Liver (tissue), 10 donors: ENCODE measurements at places on chromosomes 13 and 19. TPM values are rescaled to one million over a fixed set of nuclear protein-coding genes. Genes with fewer than 3 reads are reported as not detected.

DNA sequence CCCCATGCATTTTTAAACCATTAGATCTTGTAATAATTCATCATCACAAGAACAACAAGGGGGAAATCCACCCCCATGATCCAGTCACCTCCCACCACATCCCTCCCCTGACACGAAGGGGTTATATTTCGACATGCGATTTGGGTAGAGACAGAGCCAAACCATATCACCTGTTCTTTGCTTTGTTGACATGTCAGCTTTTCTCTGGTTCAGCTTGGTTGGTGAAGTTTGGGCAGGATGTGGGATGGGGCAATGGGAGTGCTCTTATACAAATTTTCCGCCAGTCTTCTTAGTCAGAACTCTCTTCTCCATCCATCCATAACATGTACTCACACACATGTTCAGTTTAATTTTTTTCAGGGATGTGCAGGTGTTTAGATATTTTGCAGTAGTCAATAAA lies 12.9 kb downstream of the TPP2 start:
- DNase-seq = no peak

DNA sequence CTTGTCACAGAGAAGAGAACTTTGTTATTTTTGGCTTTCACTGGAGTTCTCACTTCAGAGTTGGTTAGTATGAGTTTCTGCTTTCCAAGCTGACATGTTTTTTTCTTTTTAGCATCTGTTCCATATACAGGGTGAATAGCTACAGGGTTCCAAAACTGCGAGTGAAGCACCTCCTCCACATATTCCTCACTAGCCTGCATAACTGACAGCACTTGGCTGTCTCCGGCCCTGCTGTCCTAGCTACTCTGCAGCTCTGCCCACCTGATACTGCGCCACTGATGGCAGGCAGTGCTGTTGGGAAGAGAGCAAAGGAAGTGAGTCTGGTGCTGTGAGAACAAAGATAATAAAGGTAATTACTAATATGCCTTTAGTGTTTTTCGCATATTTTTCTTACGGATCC lies 6.8 kb downstream of the ATP8A2 start:
- DNase-seq = no peak

- DNase-seq = no peak
These were observed 541.6 kb downstream of the SUCLA2 start for GRCh38 chr13:47459512-47459911.

DNA sequence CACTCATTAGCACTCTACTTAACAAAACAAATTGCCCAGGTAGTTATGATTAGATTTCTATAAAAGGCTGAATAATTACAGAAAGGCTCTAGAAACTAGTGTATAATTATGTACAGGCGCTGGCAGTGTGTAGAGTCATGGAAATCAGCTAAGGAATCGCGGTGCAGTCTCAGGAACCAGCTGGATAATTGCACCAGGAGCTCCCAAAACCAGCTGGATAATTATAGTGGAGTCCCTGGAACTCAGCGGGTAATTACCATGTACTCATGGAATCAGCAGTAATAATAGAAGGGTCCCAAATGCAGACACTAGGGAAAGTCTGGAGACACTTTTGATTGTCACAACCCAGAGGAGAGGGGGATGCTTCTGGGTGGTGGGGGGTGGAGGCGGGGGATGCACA lies 23.2 kb upstream of the TTYH1 start:
- DNase-seq = no peak

DNA sequence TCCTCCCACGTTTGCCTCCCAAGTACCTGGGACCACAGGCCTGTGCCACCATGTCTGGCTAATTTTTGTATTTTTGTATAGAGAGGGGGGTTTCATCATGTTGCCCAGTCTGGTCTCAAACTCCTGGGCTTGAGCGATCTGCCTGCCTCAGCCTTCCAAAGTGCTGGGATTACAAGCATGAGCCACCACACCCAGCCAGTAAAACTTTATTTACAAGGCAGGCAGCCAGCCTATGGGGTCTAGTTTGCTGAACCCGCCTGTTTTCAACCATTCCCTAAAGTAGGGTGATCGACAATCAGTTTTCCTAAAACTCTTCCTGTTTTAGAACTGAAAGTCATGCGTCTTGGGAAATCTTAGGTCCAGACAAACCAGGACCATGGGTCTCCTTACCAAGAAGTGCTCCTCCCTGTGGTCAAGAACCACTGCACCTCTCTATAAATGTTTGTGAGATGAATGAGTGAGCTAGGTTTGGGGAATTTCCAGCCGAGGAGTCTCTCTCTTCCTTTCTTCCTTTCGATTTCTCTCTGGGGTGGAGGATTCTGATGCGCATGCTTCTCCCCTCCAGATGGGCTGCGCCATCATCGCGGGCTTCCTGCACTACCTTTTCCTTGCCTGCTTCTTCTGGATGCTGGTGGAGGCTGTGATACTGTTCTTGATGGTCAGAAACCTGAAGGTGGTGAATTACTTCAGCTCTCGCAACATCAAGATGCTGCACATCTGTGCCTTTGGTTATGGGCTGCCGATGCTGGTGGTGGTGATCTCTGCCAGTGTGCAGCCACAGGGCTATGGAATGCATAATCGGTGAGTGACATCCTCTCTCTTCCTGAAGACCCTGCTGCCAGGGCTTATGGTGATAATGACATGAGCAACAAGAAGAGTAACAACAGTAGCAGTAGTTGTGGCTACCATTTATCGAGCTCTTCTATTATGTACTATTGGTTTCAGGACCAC lies 38.7 kb downstream of the ADGRE1 start:
- no peak for DNase-seq

- DNase-seq = no peak
These were observed 11.3 kb downstream of the C19orf25 start for GRCh38 chr19:1467490-1468273.

GRCh38 chr13:44303681-44304432 lies 69.8 kb upstream of the SERP2 start:
- no peak for DNase-seq

GRCh38 chr13:25447396-25447795 lies 75.6 kb downstream of the ATP8A2 start:
- no peak for DNase-seq

DNA sequence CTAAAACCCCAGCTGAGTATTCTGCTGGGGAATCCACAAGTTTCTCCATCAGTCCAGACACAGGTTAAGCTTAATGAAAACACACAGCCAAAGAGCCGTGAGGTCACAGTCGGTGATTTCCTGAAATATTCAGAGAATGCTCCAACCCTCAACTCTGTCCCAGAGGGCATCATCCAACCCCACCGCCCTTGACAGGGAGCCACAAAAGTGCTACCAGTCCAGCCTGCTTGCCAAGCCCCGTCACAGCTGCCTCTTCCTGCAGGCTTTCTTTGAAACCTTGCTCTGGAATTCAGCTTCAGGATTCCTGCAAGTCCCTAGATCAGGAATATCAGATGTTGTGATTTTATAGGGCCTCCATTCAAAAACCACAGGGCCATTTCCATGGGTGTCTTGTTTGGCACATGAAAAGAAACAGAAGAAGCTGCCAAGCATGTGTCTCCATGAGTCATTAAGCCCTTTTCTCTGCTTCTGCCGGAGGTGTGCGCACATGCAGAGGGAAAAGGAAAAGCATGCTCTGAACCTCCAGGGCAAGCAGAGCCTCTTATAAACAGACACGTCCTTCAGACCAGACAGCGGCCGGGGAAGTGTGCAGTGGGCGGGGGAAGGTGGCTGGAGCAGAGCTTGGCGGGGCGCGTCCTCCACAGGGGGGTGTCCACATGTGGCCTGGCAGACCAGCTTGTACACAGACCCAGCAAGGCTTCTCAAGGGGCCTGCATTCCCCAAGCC lies 164.7 kb downstream of the KATNAL1 start:
- DNase-seq = no peak

GRCh38 chr19:1166872-1167573 lies 7.0 kb downstream of the SBNO2 start:
- no peak for DNase-seq

GRCh38 chr19:46466536-46467196 lies 4.7 kb downstream of the PNMA8A start:
- no peak for DNase-seq

- DNase-seq = no peak
These were observed 17.8 kb downstream of the PKN1 start for GRCh38 chr19:14450876-14451275.

GRCh38 chr13:35704331-35704730 lies 227.8 kb upstream of the MAB21L1 start:
- DNase-seq = no peak

GRCh38 chr19:9940778-9941177 lies 4.5 kb upstream of the OLFM2 start:
- DNase-seq = no peak

DNA sequence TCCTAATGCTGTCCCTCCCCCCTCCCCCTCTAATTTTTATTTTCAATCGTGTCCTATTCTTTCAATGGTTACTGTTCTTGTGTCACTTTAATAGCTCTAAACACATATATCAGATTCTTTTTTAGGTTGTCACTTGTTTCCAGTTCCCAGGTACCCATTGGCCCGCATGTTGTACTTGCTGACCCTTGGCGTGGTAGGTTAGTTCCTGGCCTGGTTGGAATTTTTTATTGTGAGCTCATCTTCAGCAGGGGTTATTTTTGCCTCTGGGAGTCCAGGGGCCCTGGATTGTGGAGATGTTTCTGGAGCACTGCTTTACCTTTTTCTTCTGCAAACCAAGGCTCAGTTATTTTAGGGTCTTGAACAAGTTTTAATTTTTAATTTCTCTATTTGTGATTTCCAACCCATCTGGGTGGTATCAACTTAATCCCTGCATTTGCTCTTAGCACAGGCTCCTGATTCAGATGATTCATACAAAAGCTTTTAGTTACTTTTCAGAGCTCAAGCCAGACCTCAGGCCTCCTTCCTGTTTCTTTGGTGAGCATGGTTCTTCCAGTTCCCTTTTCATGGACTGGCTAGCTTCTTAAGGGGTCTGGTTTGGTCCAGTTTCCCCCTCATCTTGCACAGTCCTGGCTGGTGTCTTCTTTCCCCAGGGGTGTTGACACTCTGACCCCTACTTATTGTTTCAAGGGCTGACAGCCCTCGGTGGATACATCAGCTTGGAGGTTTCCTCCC lies 220.5 kb downstream of the TM9SF2 start:
- DNase-seq = no peak

DNA sequence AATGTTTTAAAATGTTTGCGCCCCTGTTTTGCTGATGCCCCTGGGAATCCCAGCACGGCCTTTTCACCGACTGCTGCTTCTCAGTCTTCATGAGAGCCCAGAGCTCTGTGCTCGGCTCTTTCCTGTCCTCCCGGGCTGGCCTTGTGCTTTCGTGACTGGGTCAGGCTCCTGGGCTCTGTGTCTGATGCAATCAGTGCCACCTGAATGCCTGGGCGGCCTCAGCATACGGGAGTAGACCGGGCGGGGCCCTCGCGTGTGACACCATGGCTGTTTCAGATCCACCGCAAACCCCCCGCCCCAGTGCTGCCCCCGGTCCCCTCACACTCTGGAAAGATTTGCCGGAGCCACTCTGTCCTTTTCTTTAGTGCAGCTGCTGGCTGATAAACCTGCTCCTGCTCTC lies 21.4 kb downstream of the PABPC3 start:
- DNase-seq = no peak

GRCh38 chr13:41428155-41428554 lies 29.2 kb upstream of the RGCC start:
- DNase-seq = no peak

DNA sequence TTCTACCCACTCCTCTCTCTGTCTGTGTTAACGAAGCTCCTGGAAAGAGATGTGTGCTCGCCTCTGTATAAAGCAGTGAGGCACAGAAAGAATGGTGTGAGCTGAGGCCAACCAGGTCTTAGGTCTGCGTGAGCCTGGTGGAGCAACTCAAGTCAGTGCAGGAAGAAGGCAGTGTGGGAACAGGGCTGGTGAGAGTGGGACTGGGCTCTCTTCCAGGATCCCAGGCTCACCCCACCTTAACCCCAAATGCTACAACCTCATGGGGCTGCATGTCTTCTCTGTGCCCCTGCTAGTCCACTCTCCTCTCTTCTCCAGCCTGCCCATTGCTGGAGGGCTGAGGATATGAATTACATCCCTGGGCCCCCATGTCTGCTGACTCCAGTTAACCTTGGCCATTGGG lies 127.4 kb downstream of the DCT start:
- no peak for DNase-seq

DNA sequence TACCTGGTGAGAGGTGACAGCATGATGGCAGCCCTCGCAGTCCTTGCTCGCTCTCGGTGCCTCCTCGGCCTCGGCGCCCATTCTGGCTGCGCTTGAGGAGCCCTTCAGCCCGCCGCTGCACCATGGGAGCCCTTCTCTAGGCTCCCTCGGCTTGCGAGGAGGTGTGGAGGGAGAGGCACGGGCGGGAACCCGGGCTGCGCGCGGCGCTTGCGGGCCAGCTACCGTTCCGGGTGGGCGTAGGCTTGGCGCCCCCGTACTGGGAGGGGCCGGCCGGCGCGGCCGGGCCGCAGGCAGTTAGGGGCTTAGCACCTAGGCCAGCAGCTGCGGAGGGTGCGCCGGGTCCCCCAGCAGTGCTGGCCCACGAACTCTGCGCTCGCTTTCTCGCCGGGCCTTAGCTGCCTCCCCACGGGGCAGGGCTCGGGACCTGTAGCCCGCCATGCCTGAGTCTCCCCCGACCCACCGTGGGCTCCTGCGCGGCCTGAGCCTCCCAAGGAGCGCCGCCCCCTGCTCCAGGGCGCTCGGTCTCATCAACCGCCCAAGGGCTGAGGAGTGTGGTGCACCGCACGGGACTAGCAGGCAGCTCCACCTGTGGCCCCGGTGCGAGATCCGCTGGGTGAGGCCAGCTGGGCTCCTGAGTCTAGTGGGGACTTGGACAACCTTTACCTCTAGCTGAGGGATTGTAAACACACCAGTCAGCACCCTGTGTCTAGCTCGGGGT lies 1624.3 kb downstream of the SLITRK1 start:
- DNase-seq = no peak

DNA sequence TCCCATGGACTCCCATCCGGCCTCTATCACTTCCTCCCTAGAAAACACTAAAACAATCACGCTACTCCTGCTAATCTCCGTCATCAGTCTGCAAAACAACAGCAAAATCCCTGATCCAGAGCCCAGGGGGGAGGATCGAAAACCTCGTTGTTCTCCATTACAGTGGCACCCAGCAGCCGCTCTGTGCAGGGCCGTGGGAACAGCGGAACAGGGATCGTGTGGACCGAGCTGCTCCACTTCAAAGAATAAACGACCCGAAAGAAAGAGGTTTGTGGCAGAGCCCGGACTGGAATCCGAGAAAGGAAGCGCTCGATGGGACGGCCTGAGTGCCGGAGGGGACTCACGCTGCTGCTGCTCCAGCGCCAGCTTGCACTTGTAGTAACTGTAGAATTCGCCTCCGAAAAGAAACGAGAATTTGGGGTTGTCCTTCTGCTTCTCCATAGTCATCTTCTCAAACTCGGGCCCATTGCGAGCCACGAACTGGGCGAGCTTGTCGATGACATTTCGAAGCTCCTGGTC lies 652 bp downstream of the CHERP start:
- no peak for DNase-seq

- DNase-seq = peak; percentile 72
These were observed 1.5 kb downstream of the ARID3A start for GRCh38 chr19:927351-927779.

The ZNF43 gene
- 2.0 TPM for total RNA-seq

The EBI3 gene
- 1.8 TPM for total RNA-seq

The ZNF536 gene
- total RNA-seq = 0.05 TPM

The ZNF610 gene
- 0.08 TPM for total RNA-seq

The S1PR5 gene
- total RNA-seq = 0.17 TPM

The HSH2D gene
- total RNA-seq = 1.2 TPM

The ZNF433 gene
- total RNA-seq = 1.8 TPM

The HSPH1 gene
- 30.3 TPM for total RNA-seq

The FBXO17 gene
- total RNA-seq = 21.3 TPM

The ZNF227 gene
- total RNA-seq = 10.9 TPM
